Cardiac muscle cell (in vitro differentiated cells and primary cell): ENCODE measurements at places on chromosomes 12 and 14. TPM values are rescaled to one million over a fixed set of nuclear protein-coding genes. Genes with fewer than 3 reads are reported as not detected.

Gene IFNG-AS1
- 0.39 TPM in 1 of 2 replicates, not detected in the other for polyA plus RNA-seq

Gene RD3L
- 0.46 and 0.49 TPM in 2 replicates for polyA plus RNA-seq

Gene BBOF1
- polyA plus RNA-seq: 6.1 and 10.6 TPM in 2 replicates

Gene DACT1
- 197 and 291 TPM in 2 replicates for polyA plus RNA-seq

Gene FZD10
- polyA plus RNA-seq: not detected in 2 replicates

Gene ABCD2
- 0.12 TPM in 1 of 2 replicates, not detected in the other for polyA plus RNA-seq

Gene TM7SF3
- polyA plus RNA-seq: 50.1 and 51.0 TPM in 2 replicates

Gene NID2
- polyA plus RNA-seq: 179 and 341 TPM in 2 replicates

Gene NANOG
- polyA plus RNA-seq: 0.24 TPM in 1 of 2 replicates, not detected in the other

Gene C14orf132
- 13.8 and 14.1 TPM in 2 replicates for polyA plus RNA-seq

Gene SERPINA3
- polyA plus RNA-seq: 0.31 TPM in 1 of 2 replicates, not detected in the other

Gene LPAR5
- polyA plus RNA-seq: 0.10 and 0.78 TPM in 2 replicates

Gene PTGDR
- not detected in 2 replicates for polyA plus RNA-seq

Gene CLEC7A
- polyA plus RNA-seq: not detected in 2 replicates

Gene CNTN1
- 1.6 and 4.2 TPM in 2 replicates for polyA plus RNA-seq

Gene SPTB
- polyA plus RNA-seq: 6.4 and 9.9 TPM in 2 replicates

Gene FOXN4
- 0.15 and 0.84 TPM in 2 replicates for polyA plus RNA-seq

Gene NT5DC3
- polyA plus RNA-seq: 0.90 and 0.91 TPM in 2 replicates

Gene AMIGO2
- 2.1 and 2.2 TPM in 2 replicates for polyA plus RNA-seq

Gene PMEL
- polyA plus RNA-seq: 15.5 and 15.7 TPM in 2 replicates

Gene KCNH3
- polyA plus RNA-seq: 0.14 and 0.34 TPM in 2 replicates

Gene ACOT4
- polyA plus RNA-seq: 0.32 and 0.61 TPM in 2 replicates

Gene LBHD2
- not detected in 2 replicates for polyA plus RNA-seq

Gene CLEC2B
- polyA plus RNA-seq: 0.31 TPM in 1 of 2 replicates, not detected in the other

Gene KRT72
- not detected in 2 replicates for polyA plus RNA-seq

Gene GALNT8
- 4.2 and 5.5 TPM in 2 replicates for polyA plus RNA-seq

Gene COCH
- 1.5 and 2.7 TPM in 2 replicates for polyA plus RNA-seq

Gene HHIPL1
- 1.1 and 1.2 TPM in 2 replicates for polyA plus RNA-seq

Gene TPH2
- not detected in 2 replicates for polyA plus RNA-seq

Gene PLEKHG7
- not detected in 2 replicates for polyA plus RNA-seq

Gene SYNDIG1L
- polyA plus RNA-seq: 0.52 TPM in 1 of 2 replicates, not detected in the other

Gene GDF3
- 0.35 TPM in 1 of 2 replicates, not detected in the other for polyA plus RNA-seq

Gene NOVA1
- 11.1 and 11.9 TPM in 2 replicates for polyA plus RNA-seq

Gene PLEK2
- polyA plus RNA-seq: 0.59 and 0.92 TPM in 2 replicates

Gene BEGAIN
- polyA plus RNA-seq: not detected in 2 replicates

Gene IFI27
- 6.6 and 9.1 TPM in 2 replicates for polyA plus RNA-seq

Gene CCDC197
- 0.21 TPM in 1 of 2 replicates, not detected in the other for polyA plus RNA-seq

Gene MAP3K9
- polyA plus RNA-seq: 3.3 and 5.4 TPM in 2 replicates

Gene REC8
- polyA plus RNA-seq: 38.8 and 39.0 TPM in 2 replicates

Gene TMEM63C
- 0.80 and 1.1 TPM in 2 replicates for polyA plus RNA-seq

Gene BTG1
- 219 and 277 TPM in 2 replicates for polyA plus RNA-seq

Gene TOGARAM1
- 18.2 and 18.4 TPM in 2 replicates for polyA plus RNA-seq

Gene CIROP
- not detected in 2 replicates for polyA plus RNA-seq

Gene ZNF740
- 4.4 and 16.6 TPM in 2 replicates for polyA plus RNA-seq

Gene PLEKHD1
- polyA plus RNA-seq: 0.37 TPM in 1 of 2 replicates, not detected in the other

Gene UBE3B
- polyA plus RNA-seq: 35.5 and 36.7 TPM in 2 replicates

Gene LAG3
- 0.34 TPM in 1 of 2 replicates, not detected in the other for polyA plus RNA-seq

Gene FKBP11
- polyA plus RNA-seq: 3.4 and 11.9 TPM in 2 replicates

Gene KRT74
- polyA plus RNA-seq: not detected in 2 replicates

Gene EML1
- polyA plus RNA-seq: 16.7 and 16.9 TPM in 2 replicates

Gene MOK
- 19.2 and 28.1 TPM in 2 replicates for polyA plus RNA-seq

Gene TOMM20L
- polyA plus RNA-seq: not detected in 2 replicates

Gene IRAK3
- 0.11 and 0.35 TPM in 2 replicates for polyA plus RNA-seq

Gene TMEM260
- 12.2 and 23.8 TPM in 2 replicates for polyA plus RNA-seq

Gene RTN1
- polyA plus RNA-seq: 0.89 and 3.4 TPM in 2 replicates

Gene SLC7A8
- 12.6 and 14.0 TPM in 2 replicates for polyA plus RNA-seq

Gene ERP27
- polyA plus RNA-seq: not detected in 2 replicates

Gene PRH2
- polyA plus RNA-seq: 0.43 and 2.1 TPM in 2 replicates
